Activated T-cell treated with anti-CD3 and anti-CD28 coated beads, Interleukin-2, amount 50 U/mL, for 4 hours (primary cell): ENCODE measurements at places on chromosomes 16 and 17.

GRCh38 chr17:55735731-55736405 is 13.2 kb upstream of the TMEM100 start:
- DNase-seq = no peak

DNA sequence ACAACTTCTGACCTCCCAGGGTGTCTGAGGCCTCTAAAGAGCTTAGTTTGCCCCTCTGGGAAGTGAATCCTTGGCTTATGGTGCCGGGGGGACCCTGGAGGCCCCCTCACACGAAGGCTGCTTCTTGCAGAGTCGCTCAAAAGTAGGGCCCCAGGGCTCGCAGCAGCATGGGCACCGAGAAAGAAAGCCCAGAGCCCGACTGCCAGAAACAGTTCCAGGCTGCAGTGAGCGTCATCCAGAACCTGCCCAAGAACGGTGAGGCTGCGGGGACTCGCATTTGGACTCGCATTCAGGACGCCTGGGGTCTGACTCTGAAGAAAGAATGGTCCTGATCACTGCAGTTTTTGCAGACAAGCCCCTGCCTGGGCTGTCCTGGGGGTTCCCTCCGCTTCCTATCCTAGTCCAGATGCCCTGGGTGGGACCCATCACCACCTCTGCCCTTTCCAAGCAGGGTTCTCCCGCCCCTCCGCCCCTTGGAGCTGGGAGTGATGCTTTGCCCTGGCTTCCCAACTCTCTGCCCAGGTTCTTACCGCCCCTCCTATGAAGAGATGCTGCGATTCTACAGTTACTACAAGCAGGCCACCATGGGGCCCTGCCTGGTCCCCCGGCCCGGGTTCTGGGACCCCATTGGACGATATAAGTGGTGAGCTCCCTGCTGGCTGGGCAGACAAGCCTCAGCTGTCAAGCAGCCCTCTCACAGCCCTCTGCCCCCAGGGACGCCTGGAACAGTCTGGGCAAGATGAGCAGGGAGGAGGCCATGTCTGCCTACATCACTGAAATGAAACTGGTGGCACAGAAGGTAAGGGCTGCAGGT is 698 bp downstream of the ACBD4 start:
- DNase-seq = no peak

DNA sequence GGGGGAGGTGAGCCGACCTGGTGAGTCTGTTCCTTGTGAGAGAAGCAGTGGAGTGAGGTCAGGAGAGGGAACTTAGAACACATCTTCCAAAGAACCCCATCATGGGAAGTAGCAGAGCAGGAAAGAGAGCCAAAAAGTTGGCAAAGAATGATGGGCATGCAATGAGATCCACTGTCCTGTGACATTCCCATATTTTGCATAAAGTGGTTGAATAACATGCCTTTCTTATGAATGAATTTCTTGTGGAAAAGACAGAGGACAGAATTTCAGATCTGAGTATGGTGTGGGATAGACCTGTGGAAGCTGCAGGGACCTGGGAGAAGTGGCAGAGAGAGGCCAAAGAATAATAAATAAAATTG is 41.3 kb downstream of the TMEM100 start:
- no peak for DNase-seq

DNA sequence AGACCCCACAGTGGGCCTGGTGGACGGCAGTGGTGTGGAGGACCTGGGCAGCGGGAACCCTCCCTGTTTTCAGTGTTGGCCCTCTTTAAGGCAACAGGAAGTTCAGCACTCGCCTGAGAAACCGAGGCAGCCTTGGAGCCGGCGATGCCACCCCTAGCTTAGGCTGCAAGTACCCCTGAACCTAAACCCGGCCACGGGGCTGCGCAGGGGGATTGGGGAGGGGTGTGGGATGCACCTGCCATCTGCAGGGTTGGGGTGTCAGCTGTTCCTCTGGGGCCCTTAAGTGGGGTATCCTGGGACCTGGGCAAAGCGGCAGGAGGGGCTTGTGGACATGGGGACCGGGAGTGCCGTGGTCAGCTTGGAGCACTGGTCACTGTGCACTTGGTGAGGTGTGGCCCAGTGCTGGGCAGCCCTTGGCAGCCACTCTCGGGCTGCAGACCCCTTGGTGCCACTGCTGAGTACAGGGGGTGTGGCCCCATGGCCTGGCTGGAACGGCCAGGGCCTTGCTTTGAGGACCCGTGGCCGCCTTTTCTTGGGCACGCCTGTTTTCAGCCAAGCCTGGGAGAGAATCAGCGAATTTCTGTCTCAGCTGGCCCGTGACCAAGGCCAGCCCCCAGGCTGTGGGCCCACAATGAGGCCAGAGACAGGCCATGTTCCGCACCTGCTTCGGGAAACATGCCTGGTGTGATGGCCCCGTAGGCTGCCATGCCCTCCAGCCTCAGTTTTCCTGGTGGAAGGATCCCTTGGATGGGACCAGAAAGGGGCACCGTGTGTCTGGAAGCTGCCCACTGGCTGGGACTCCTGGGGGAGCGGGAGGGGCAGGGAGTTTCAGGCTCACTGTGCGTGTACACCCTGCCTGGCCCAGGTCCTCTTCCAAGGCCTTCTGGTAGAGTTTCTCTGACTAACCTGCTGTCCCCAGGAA is 4.1 kb upstream of the SLC25A10 start:
- no peak for DNase-seq

DNA sequence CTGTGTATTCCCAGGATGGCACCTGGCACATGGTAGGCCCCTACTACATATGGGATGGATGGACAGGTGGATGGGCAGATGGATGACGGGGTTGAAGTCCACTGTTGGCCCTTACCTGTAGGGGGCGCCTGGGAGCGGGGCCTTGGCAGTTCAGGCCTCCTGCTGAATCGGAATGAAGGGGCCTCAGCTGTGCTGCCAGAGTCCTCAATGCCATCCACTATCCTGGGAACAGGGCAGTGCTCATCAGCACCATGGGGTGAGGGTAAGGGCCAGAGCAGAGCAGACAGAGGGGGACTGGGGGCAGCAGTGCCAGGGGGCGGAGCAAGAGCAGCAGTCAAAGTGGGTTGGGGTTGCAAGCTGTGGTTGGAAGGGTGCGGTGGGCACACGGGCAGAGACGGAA is 8.3 kb upstream of the RAB5C start:
- DNase-seq = peak; percentile 21

- DNase-seq = no peak
Observed at GRCh38 chr17:65449495-65449894, 112.0 kb downstream of the AXIN2 start.

- no peak for DNase-seq
Observed at GRCh38 chr17:82107341-82107860, 9.4 kb upstream of the FASN start.

GRCh38 chr16:5738586-5738985 is 641.0 kb upstream of the EEF2KMT start:
- no peak for DNase-seq

- no peak for DNase-seq
Observed at GRCh38 chr16:59878479-59878878, 1144.4 kb upstream of the GOT2 start.

DNA sequence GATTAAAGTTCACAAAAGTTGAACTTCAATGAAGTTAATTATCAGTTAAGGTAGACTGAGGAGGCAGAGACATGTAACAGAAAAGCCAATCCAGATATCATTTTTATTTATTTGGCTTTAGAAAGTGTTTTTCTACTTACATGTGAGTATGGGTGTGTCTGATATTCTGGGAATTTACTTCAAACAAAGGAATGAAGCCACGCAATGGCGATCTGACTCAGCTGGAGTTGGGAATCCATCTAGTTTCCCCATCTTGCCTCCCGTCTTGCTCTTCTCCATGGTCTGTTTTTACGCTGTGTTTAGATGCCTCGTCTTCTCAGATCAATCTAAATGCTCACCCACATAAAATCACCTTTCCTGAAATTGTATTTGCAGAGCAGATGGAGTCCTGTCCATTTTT is 1.7 kb upstream of the KCNJ16 start:
- DNase-seq = no peak

DNA sequence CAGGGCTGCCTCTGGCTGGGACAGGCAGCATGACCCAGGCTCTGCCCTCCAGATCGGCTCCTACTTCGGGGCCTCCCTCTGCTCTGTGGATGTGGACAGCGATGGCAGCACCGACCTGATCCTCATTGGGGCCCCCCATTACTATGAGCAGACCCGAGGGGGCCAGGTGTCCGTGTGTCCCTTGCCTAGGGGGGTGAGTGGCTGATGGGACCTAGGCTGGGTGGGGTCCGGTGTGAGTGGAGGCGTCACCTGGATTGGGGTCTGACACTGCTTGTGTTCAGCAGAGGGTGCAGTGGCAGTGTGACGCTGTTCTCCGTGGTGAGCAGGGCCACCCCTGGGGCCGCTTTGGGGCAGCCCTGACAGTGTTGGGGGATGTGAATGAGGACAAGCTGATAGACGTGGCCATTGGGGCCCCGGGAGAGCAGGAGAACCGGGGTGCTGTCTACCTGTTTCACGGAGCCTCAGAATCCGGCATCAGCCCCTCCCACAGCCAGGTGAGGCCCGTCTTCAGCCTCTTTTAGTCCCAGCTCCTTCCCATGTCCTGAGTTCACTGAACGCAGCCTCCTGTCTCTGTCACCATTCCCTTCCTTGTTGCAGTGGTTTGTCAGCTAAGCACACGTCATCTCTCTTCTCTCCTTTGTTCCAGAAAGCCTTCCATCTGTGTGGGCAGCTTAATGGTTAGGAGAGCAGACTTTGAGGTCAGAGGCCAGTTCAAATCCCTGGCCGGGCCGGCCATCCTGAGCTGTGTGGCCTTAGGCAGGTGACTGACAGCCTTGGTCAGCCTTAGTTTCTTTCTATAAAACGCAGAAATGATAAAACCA is 16.9 kb downstream of the COX6A2 start:
- DNase-seq = no peak

- DNase-seq = no peak
Observed at GRCh38 chr17:4082136-4082924, 60.5 kb downstream of the ZZEF1 start.

GRCh38 chr16:89155184-89155679 is 16.3 kb upstream of the CDH15 start:
- DNase-seq = no peak

DNA sequence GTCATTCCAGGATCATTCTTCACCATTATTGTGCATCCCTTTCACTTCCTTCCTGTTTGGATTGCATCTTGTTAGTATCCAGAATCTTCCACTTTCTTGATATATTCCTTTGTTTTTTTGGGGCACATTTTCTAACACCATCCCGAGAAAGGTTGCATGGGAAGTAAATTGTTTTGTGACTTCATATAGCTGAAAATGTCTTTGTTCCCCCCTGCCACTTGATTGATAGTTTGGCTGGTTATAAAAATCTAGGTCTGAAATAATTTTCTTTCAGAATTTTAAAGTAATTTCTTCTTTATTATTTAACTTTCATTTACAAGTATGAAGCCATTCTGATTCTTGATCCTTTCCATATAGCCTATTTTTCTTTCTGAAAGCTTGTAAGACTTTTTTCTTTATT is 32.7 kb downstream of the GAN start:
- no peak for DNase-seq

DNA sequence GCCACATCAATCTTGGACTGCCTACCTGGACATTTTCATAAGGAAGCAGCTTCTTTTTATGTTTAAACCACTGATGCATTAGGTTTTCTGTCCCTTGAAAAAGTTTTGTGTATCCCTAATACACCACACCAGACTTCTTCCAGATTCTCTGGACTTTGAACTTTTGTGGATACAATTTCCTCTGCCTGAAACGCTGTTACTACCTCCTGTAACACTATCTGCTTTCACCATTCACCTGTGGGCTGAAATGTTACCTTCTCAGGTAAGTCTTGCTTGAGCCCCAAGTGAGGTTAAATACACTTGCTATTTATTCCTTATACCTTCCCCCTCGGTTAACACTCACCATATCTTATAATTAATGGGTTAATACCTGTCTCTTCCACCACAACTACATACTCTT is 2.7 kb downstream of the ZZEF1 start:
- no peak for DNase-seq

GRCh38 chr17:8365143-8365542 is 11.4 kb downstream of the KRABD2 start:
- no peak for DNase-seq

DNA sequence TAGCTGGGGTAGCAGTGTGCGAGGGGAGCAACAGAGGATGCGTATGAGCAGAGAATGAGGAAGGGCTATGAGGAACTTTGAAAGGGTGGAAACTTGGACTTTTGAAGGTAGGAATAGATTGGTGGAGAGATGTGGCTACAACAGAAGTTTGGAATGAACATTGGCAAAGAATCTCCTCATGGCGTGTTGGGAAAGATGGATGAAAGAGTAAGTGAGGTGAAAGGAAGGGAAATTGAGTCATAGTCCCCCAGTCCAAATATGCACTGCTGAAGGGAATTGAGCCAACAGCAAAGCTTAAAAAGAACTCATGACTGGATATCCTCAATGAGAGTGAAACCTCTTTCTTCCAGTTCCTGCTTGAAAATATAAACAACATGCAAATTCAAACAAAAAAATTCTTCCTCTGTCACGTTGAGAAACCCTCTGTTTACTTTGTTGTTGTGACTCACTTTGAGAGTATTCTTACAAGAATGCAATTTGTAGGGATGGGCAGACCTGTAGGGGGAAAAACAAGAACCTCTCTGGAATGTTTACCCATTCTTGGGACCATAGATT is 313.2 kb upstream of the KCNJ16 start:
- no peak for DNase-seq

GRCh38 chr17:63740464-63741142 is 996 bp downstream of the STRADA start:
- no peak for DNase-seq

- no peak for DNase-seq
Observed at GRCh38 chr16:27253526-27253930, 15.0 kb downstream of the NSMCE1 start.

- DNase-seq = no peak
Observed at GRCh38 chr17:51672065-51672464, 411.7 kb downstream of the UTP18 start.

GRCh38 chr17:7841915-7842379 is 7.9 kb downstream of the KDM6B start:
- peak; percentile 87 for DNase-seq

DNA sequence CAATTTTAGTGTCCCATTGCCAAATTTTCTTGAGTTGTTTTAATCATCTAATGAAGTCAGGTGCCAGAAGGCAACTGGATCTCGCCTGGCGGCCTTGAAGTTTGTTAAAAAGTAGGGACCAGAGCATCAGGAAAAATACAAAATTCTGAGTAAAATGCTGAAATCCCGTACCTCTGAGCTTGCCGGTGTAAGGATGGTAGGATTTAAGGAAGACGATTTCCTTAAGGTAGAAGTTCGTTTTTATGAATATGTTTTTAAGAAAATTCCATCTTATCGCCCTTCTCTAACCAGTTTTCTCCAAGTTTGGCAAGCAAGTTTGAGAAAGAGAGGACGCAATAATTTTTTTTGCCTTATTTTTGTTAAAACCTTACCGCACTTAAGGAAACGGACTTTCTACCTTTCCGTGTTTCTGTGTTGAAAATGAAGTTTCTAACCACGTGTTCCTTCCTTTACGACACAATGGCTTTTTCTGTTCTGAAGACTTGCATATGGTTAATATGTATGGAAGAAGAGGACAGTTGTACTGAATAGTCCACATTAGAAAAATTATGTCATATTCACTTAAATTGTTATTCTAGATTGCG is 748 bp downstream of the ATF7IP2 start:
- DNase-seq = no peak

GRCh38 chr17:45575126-45575885 is 84.8 kb upstream of the PLEKHM1 start:
- no peak for DNase-seq
